AG09309 (cell line): ENCODE measurements at places on chromosomes 5 and 9.

- DNase-seq = no peak
Measured at GRCh38 chr5:178388386-178389025, 155.9 kb upstream of the PHYKPL start.

DNA sequence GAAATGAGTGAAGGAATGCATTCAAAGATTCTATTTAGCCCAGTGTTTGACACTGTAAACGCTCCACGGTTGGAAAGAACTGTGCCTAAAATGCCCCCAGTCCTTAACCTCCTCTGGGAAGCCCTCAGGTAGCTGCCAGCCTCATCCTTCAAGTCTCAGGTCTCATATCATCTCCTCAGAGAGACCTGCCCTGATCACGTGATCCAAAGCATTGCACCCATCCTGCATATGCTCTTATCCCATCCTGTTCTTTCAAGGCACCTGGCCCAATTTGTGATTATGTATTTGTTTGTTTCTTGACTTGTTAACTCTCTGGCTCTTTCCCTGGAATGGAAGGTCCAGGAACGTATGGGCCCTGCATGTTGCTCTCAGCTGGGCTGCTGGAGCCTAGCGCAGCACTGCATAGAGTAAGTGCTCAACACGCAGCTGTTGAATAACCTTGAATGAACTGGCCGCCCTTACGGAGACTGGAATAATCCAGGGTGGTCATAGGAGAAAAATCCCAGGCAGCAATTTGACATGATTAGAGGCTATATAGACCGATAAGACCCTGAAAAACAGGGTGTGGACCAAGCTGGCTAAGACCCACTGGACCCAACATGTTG is 8.7 kb downstream of the C1QTNF2 start:
- DNase-seq = no peak

GRCh38 chr5:107869438-107870115 is 198.8 kb upstream of the EFNA5 start:
- DNase-seq = peak; percentile 57

DNA sequence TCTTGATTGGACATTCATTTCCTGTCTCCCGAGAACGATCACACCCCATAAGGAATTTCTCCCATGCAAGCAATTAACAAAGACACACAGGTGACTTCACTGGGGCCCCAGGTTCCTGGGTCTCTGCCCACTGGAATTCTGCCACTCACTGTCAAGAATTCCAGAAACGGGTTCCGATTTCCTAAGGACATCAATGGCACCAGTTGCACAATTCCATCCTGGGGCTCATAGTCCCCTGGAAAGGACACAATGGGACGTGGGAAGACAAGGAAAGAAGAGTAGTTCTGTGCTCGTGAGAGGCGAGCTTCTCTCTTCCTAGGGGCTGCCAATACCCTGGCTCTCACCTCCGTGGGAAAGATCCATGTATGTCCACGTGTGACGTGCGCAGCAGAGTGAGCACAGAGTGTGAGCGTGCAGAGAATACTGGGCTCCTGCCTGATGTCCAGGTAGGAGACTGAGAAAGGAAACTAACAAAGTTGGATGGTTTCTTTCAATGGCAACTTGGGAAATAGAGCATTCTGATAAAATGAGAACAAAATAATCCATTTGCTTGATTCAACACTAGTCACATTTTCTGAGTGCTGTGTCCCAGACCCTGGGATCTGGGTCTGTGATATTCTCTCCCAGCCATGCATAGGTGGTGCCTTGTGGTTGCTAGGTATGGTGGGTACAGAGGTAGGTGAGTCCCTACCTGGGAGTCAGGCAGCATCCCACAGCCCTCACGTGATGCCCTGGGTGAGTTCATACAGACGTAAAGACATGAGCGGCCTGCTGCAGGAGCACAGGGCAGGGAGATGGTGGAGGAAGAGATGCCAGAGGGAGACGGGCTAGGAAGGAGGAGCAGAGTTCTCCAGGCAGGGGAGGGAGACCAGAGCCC is 159.8 kb downstream of the COL23A1 start:
- no peak for DNase-seq

GRCh38 chr5:88888848-88889188 is 5.8 kb upstream of the MEF2C start:
- DNase-seq = no peak

DNA sequence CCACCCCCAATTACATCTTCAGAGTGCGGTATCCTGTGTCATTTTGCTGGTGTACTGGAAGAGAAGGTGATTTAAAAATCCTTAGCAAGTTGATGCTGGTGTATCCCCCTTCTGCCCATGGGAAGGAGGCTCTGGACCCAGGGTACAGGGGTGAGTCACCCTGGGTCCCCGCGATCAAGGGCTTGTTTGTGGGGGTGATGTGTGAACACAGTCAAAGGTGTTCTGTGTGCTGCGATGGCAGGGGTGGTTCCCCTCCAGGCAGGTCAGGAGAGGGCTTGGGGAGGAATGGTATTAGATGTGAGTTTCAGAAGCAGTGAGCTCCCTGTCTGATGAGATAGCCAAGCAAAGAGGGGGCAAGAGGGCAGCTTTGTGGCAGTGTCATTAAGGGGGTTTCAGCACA is 28.9 kb downstream of the OLFM1 start:
- no peak for DNase-seq

- DNase-seq = no peak
Measured at GRCh38 chr5:132662004-132662401, 4.0 kb downstream of the IL13 start.

DNA sequence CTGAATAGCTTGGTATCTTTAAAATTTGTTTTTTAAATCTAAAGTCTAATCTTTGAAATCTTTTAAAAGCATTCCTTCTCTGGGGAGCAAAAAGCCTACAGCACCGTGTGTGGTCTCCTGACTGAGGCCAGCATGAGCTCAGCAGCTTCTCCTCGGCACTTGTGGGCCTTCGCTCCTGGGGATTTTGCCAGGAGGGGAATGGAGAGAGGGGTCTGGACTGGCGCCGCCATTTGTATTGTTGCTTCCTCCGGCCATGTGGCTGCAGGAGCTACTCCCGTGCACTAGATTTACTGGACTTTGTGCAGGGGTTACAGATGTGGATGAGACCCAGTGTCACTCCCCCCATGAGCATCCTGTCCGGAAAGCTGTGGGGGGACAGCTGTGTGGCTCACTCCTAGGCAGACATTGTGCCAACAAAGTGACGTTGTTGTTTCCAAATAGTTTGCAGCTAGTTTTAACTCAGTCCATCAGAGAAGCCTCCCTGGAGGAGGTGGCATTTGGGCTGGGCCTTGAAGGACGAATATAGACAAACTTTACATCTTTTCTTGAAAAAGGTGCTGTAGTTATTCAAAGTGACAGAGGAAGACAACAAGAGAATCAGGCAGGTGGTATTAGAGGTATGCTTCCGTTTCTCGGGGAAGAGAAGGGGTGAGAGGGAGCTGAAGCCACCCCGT is 6.6 kb downstream of the OLFM1 start:
- no peak for DNase-seq

- DNase-seq = no peak
Measured at GRCh38 chr9:72812559-72813111, 140.2 kb downstream of the ALDH1A1 start.

GRCh38 chr5:96243862-96244261 is 189.2 kb downstream of the PCSK1 start:
- no peak for DNase-seq

DNA sequence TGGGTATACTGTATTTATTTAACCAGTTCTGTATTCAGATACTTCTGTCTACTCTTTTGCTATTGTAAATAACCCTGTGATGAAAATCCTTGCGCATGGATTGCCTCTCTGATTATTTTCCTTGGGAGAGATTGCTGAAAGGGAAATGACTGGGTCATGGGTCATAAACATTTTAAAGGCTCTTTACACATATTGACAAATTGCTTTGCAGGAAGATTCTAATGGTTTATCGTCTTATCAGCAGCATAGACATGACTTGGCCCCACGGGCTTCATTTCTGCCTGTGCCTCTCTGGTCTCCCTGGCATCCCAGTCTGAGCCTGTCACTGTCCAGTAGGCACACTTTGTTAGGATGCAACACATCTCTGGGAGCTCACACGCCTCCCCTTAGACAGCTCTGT is 52.3 kb downstream of the RGS3 start:
- no peak for DNase-seq

GRCh38 chr5:149916334-149917072 is 28.1 kb downstream of the PDE6A start:
- no peak for DNase-seq

DNA sequence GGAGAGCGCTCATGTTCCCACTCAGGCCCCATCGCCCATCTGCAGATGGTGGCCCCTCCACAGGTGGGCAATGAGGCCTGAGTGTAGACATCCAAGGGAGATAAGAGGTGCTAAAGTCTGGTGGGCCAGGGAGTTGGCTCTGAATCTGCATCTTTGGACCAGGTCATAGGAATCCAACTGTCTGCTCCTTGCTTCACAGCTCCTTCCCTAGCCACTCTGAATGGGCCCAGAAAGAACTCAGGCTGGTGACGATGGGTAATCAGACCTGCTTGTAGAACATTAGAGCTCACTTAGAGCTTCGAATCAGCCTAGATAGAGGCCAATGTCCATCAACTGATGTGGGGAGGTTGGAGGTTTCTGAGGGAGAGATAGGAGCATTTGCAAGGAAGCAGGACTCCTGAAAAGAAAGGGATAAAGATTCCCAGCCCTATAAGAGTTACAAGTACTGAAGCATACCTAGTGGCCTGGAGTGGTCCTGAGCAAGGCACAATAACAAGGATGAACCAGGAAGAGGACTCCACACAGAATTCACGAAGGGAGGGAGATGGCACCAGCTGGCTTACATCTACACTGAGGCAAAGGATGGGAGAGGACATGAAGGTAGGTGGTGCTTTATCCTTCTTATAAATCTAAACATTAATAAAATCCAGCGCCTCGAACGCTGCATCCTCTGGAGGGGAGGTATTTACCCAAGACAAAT is 132.8 kb upstream of the ALDH1B1 start:
- DNase-seq = no peak

DNA sequence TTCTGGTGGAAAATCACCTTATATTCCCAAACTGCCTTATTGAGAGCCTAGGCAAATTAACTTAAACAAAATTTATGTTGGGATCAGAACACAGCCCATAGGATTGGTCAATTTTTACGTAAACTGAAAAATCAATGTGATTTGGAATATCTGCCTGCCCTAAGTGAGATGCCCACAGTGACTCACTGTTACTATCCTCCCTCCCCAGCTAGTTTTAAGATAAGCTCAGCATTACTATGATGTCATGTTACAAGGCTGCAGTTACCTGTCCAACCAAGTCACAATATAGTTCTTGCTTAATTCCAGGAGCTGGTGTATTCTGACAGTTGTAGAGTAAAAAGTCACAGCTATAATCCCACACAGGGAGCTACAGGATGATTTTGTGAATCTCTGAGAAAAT is 23.1 kb downstream of the SKP1 start:
- DNase-seq = no peak

DNA sequence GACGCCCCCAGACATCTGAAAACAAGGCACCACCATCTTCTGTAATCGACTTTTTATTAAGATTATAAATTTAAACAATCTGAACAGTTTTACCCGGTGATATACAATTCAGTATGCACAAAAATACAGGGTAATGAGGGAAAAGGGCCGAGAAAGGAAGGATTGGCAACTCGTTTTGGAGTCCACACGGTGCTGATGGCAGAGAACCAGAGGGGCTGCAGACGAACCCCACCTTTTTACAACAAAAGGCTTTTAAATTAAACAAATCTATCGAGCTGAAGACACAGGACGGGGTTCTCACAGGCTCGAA is 2.6 kb downstream of the IER5L start:
- DNase-seq = no peak

DNA sequence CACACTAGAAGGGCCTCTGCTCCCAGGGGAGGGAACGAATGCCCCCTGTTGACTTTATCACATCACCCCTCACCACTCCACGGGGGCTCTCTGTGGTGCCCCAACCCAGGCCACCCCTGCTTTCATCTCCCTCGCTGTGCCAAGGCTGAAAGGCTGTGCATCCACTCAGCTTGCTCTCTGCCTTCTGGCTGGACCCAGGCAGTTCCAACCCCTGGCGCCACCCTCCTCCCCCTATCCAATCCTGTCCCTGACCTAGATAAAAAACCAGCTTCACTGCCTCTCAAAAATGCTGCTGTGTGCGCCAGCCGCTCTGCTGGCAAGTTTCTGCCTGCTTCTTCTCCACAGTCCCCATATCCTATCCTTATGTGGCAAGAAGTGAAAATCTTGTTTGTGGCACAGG is 22.4 kb upstream of the CORO2A start:
- DNase-seq = no peak

DNA sequence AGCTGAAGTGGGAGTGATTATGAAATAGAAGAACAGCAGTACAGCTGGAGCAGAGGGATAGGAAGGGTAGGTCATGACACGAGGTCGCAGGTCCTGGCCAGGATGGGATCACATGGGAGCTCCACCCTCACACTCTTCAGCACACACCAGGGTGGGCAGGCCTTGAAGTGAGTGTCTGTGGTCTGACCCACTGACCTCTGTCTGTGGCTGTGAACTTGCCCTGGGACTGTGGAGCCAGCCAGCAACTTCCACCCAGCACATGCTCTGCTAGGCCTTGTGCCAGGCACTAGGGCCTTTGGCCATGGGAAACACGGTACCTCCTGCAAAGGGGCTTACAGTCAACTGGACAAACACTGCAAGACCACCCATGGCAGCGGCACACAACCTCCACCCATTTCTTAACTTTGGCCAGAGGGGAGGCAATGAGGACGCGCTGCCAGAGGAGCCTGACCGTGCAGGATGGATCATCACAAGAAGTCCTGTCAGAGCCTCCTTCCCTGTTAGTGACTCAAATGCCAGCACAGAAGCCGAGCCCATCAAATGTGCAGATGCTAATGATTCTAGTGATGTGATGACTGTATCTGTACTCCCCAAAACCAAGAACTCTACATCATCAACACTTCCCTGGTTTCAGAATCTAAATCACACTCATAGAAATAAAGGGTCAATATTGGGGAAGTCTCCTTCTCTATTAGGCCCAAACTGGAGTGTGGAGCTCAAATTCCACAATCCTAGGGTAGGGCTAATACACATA is 113.6 kb downstream of the DPYSL3 start:
- DNase-seq = no peak

GRCh38 chr5:76805821-76806505 is 12.9 kb upstream of the F2RL1 start:
- DNase-seq = peak; percentile 93

DNA sequence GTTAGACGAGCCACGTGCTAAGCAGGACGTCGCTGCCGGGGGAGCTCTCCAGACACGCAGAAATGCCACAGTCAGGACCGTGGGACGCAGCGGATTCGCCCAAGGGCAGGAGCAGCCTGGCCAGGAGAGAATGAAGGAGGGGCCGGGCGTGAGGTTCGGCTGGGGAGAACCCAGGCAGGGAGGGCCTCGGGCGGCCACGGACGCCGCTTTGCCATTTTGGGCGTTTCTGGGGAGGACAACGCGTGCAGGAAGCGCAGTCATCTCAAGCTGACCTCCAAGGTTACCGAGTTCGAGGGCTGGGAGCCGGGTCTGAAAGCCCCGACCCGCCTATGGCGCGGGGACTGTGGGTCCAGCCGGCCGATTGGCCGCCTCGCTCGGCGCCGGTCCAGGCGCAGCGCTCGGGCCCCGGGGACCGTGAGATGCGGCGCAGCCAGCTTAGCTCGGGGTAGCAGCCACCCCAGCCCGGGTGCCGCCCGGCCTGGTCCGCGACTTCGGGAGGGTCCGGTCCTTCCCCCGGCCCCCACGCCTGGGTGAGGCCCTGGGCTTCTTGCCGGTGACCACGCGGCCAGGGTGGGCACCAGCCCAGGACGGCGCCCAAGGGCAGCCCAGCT is 760 bp upstream of the MAN1B1 start:
- no peak for DNase-seq
